NCI-H1092 treated with DMSO at 0.1 percent for 48 hours (cell line): ENCODE measurements at places on chromosomes 6 and 20.

DNA sequence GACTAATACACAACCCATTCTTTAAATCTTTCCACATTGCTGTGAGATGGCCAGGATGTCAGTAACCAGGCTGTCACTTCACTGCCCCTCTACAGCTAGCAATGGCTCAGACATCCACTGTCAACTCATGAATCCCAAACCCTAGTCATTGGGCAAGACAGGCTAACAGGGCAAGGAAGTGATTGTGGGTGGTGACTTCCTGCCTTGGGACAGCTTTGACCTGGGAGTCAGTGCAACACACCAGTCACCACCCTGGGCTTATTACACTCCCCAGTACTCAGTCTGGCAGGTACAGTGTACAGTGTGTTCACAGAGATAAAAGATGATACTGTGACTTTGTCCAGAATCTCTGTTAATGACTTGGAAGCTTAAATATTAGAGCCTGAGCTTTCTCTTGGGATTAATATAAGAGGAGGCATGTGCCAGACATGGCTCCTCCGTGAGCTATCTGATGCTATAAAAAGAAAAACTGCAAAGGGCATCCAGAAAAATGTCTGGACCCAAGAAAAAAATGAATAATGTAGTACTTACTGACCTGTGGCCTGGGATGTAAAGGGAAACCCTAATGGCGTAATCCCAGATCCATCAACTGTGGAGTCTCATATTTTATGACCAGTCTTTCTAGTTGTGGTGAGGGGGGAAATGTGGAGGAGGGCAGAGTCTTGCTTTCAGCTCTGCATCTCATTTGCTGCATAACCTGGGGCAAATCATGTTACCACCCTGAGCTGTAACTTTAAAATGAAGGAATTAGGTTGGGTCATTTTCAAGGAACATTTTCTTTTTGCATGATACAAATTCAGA, 244.4 kb downstream of the SLC24A3 start:
- DNase-seq = no peak

DNA sequence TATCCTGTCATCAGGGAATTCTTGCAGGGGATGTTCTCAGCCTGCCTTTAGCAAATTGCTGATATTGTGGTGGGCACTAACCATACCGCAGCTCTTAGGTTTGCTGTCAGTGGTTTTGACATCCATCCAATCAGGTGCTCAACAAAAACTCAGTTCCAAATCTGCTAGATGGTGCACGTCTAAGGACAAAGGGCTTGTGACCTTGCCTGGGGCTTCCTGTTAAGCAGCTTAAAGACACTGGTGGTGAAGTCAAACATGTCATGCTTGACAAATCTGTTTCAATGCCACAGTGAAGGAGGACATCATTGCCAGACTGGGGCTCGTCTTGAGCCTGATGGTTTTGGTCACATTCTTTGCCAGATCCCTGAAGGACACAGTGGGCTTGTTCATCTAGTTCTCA, 179.8 kb upstream of the NOX3 start:
- DNase-seq = no peak

DNA sequence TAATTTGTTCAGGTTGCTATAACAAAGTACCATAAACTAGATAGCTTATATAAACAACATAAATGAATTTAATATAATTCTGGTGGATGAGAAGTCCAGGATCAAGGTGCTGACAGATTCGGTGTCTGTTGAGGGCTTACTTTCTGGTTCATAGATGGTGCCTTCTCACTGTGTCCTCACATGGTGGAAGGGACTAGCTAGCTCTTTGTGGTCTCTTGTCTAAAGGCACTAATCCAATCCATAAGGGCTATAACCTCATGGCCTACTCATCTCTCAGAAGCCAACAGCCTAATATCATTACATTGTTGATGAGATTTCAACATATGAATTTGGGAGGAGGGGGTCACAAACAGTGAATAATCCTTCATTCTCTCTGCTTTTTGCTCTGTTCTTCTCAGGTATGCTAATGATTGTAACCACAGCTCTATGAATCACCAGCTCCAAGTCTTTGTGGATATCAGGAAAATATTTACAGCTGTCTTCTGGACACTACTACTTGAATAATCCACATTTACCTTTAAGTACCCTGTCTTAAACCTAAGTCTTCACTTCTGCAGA, 122.3 kb downstream of the NKAIN2 start:
- no peak for DNase-seq

GRCh38 chr20:54172856-54173652, 732 bp downstream of the CYP24A1 start:
- no peak for DNase-seq

- DNase-seq = no peak
These were observed 21.1 kb upstream of the HLA-DRB1 start for GRCh38 chr6:32610682-32611296.

- no peak for DNase-seq
These were observed 48.6 kb downstream of the ASXL1 start for GRCh38 chr20:32406701-32407100.

GRCh38 chr20:59154317-59155013, 9.2 kb upstream of the ZNF831 start:
- no peak for DNase-seq

- DNase-seq = no peak
These were observed 44.0 kb upstream of the TTPAL start for GRCh38 chr20:44431502-44432234.

GRCh38 chr6:33740794-33741193, 5.9 kb downstream of the IP6K3 start:
- no peak for DNase-seq

DNA sequence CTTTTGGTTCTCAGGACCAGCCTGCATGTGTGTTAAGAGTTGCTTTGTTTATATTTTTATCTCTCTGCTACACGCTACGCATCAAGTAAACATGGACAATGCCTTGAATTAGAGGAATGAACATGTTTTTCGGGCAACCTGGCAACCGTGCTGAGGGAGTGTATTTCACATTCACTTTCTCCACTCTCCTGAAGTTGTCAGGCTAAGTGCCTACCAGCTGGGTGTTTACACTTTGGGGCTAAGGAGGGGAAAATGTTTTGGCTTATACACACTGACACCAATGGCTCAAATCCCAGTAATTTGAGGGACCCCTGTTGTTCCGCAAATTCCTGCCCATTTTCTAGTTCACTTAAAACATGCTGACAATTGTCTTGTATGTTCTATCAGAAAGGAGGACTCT, 141.5 kb upstream of the PDE7B start:
- DNase-seq = no peak

GRCh38 chr20:58577871-58578598, 62.8 kb upstream of the APCDD1L start:
- no peak for DNase-seq

- DNase-seq = no peak
These were observed 33.8 kb upstream of the RREB1 start for GRCh38 chr6:7073821-7074525.

DNA sequence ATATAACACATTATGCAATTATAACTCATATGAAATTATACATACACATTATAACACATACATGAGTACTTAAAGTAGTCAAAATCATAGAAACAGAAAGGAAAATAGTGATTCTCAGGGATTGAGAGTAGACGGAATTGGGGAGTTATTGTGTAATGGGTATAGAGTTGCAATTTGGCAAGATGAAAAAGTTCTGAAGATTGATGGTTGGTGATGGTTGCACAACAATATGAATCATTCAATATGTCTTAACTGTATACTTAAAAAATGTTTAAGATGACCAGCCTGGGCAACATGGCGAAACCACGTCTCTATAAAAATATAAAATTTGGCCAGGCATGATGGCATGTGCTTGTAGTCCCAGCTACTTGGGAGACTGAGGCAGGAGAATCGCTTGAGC, 372.7 kb downstream of the CDKAL1 start:
- DNase-seq = no peak

DNA sequence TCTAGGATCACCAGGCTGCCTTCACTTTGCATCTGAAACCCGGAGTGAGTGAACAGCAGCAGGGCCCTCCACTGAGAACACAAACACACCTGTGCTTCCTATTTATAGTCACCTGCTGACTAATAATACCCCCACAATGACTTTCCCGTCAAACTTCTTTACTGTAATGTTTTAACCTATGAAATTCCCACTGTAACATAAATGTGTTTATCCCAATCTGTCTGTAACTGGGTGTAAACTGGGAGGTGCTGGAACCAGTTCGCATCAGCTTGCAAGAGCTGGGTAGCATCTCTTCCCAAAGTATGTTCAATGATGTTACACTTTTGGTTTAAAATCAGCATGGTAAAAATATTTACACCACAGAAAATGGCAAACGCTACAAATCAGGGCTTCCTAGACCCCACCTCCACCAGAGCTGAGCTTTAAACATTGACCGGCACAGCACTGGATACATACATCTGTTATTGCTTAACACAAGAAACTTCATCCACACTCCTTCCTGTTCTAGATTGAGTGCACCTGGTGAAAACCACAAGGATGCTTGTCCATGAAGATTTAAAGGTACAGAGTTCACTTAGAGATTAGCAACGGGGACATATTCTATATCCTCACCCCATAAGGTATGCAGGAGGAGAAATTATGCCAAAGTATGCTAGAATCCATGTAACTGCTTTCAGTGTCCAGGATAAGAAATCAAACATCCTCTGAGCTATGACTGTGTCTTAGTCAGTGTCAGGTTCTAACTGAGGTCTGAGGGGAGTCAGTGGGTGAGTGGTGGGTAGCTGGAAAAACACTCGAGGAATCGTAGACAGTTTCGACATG, 79.0 kb downstream of the ALDH8A1 start:
- no peak for DNase-seq

DNA sequence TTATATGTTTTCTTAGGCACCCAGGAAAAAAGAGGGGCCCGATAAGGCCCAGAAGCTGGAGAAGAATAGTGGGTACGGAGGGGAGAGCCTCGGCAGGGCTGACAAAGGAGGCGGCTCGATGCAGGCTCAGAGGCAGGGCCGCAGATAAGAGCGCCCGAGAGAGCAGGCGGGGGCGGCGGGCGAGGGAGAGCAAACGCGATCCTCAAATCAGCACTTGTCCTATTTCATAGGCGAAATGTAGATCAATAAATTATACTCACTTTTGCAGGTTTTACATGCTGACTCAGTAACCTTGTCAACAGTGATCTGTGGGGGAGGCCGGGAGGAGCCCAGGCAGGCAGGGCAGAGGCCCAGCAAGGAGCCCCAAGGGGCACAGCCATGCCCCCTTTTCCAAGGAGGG, 42.6 kb downstream of the GRM4 start:
- DNase-seq = no peak

DNA sequence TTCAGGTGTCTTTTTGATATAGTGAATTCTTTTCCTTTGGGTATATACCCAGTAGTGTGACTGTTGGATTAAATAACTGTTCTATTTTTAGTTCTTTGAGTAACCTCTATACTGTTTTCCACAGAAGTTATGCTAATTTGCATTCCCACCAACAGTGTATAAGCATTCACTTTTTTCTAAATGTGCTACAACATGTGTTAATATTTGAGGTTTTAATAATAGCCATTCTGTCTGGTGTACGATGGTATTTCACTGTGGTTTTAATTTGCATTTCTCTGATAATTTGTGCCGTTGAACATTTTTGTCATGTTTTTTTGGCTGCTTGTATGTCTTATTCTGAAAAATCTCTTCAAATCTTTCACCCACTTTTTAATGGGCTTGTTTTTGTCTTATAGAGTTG, 563.5 kb downstream of the GRIK2 start:
- no peak for DNase-seq

GRCh38 chr20:53594068-53595017, 704 bp upstream of the ZNF217 start:
- DNase-seq = peak; percentile 92

DNA sequence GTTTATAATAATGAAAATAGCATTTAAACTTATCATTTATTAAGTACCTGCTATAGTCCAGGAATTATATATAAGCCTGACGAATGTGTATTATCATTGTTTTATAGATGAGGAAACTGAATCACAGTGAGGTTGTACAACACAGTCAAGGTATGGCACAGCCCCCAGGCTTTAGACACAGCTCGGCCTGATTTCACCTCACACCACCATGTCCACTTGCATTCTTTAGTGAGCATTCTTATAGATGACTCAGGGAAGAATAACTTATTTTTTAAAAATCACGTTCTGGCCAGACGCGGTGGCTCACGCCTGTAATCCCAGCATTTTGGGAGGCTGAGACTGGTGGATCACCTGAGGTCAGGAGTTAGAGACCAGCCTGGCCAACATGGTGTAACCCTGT, 289.0 kb downstream of the SYNE1 start:
- DNase-seq = no peak

DNA sequence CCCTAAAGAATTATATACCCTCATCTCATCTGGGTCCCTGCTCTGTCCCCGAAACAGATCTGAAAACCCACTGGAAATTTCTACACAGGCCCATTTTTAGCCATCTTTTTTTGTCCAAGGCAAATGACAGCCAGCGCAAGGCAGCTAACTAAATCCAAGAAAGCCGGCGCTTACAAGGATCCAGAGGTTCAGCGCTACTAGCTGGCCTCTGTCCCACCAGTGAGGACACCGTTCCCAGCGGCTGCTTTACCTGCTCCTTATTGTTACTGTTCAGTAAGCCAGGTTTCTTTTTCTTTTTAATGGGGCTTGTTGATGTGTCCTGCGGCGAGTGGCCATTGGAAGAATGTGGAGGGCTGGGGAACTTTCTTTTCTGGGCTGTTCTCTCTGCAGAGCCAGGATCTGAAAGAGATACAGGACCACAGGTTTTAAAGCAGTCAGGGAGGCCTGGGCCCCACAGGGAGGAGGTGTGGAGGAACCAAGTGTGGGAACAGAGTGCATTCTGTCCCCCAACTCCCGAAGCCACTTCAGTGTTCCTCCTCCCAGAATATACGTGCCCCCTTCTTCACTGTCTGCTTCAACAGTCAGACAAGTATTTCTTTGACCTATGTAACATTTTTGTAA, 46.6 kb downstream of the ZMYND8 start:
- DNase-seq = no peak

DNA sequence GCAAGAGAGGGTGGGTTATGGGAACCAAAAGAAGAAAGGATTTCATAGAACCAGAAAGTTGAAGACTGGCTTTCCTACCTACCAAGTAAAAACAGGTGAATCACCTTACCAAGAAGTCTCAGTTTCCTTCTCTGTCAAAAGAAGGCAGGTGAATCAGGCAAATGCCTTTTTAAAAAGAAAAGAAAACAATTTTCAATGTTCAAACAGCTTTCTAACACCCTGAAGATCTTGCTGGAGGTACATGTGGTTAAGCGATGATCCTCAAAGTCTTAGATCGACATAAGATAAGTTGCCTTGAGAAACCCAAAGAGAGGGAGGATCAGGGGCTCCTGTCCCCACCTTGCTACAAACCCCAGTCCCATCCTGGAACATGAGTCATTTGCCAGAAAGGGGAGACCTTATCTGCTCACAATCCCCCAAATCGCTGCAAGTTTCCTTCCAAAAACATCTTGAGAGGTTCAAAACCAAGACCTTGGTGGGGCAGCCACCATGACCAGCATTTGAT, 71.6 kb downstream of the NFATC2 start:
- no peak for DNase-seq

- no peak for DNase-seq
These were observed 35.0 kb upstream of the CD93 start for GRCh38 chr20:23120936-23121750.
